ENCODE measurements at places on chromosomes 7 and 10.

GRCh38 chr7:25349283-25350017, 121.2 kb upstream of the NPVF start:
- DNase-seq: no peak

GRCh38 chr10:95425592-95426465, 135.0 kb upstream of the PDLIM1 start:
- DNase-seq: no peak

DNA sequence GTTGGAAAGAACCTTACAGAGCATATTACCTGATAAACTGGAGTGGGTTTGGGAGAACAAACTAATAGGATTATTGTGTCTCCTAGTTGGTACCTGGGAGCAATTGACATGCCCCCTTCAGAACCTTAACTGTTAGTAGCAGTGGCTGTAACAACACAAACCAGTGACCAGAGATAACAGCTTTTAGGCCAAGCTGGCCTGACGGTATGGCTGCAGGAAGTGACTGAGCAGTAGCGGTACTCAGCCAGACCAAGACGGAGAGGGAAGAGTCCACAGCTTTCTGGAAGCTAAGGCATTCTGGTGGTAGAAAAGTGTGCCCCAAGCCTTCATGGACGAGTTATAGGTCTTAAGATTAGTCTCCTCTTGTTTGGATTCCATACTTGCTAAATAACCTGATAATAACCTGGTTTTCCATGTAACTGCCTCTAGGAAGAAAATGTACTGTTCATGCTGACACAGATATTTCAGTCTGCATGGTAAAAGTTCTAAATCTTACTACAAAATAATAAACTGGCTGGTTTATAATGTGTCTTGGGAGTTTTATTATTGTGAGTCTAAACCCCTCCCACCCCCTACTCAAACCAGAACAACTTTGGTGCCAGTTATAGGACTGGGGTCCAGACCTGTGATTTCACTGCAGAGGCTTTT, 11.3 kb downstream of the NOLC1 start:
- DNase-seq: no peak

- DNase-seq: no peak
Observed at GRCh38 chr7:103795107-103795506, 194.4 kb downstream of the RELN start.

- DNase-seq: no peak
Observed at GRCh38 chr10:103833731-103834365, 21.5 kb downstream of the SH3PXD2A start.

Data from RCC 7860 (cell line).